ENCODE measurements at places on chromosomes 13 and 19. TPM values are rescaled to one million over a fixed set of nuclear protein-coding genes. Genes with fewer than 3 reads are reported as not detected.

Gene TRAPPC2B
- 2.0 TPM for total RNA-seq

Gene GPC5
- 3.3 TPM for total RNA-seq

GRCh38 chr13:64130171-64130570 is 2714.5 kb upstream of the PCDH20 start:
- no peak overlapping the region for H3K27ac ChIP-seq
- no peaks in the 10 kb centered on the region for H3K27me3 ChIP-seq
- no peaks in the 10 kb centered on the region for H3K36me3 ChIP-seq
- no peak overlapping the region for H3K4me3 ChIP-seq
- no peaks in the 10 kb centered on the region for H3K4me1 ChIP-seq

DNA sequence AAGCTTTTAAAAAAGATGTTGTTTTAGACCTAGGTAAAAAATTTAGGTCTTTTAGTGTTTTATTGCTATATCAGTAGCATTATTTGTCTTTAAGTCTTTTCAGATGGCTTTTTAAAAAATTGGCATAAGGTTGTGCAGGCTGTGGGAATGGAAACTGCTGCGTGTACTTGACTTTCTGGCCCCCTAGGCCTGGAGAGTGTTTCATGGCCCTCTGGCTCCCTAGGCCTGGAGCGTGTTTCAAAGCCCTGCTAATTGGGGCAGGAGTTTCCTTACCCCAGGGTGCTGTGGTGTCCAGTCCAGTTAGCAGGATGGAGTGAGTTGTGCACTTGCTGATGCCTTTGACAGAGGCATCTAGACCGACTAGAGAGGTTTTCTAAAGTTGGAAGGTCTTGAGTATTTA is 23.8 kb downstream of the PRAM1 start:
- H3K36me3 ChIP-seq = peaks cover 19% of the 10 kb centered on the region
- H3K27me3 ChIP-seq = no peaks in the 10 kb centered on the region
- H3K27ac ChIP-seq = no peak overlapping the region
- H3K4me3 ChIP-seq = no peak overlapping the region
- peaks cover 5% of the 10 kb centered on the region for H3K4me1 ChIP-seq

All from thoracic aorta (tissue), 2 donors.